ENCODE measurements at places on chromosomes 6 and 20. TPM values are rescaled to one million over a fixed set of nuclear protein-coding genes. Genes with fewer than 3 reads are reported as not detected.

The TPD52L2 gene
- 80.1 TPM for total RNA-seq

The OOEP gene
- total RNA-seq = not detected

The BPIFA2 gene
- not detected for total RNA-seq

The PPP1R16B gene
- total RNA-seq = 1.6 TPM

The RIN2 gene
- total RNA-seq = 5.5 TPM

The LBP gene
- total RNA-seq = not detected

The KIFC1 gene
- total RNA-seq = 93.9 TPM

The SLC25A27 gene
- total RNA-seq = 25.9 TPM

The SNX14 gene
- 95.2 TPM for total RNA-seq

The TTPAL gene
- 9.8 TPM for total RNA-seq

The HS3ST5 gene
- total RNA-seq = 0.34 TPM

The LTA gene
- total RNA-seq = not detected

The GATA5 gene
- total RNA-seq = 0.12 TPM

The CLPSL2 gene
- not detected for total RNA-seq

The NKX2-2 gene
- total RNA-seq = not detected

The ELOVL4 gene
- 17.2 TPM for total RNA-seq

The TFAP2D gene
- total RNA-seq = not detected

The WRNIP1 gene
- total RNA-seq = 25.3 TPM

The NT5DC1 gene
- total RNA-seq = 21.6 TPM

The APCDD1L gene
- not detected for total RNA-seq

The MATN4 gene
- 0.06 TPM for total RNA-seq

The KIF3B gene
- 16.8 TPM for total RNA-seq

The TRIM40 gene
- not detected for total RNA-seq

The GINS1 gene
- total RNA-seq = 51.4 TPM

The ULBP1 gene
- 0.40 TPM for total RNA-seq

The SIRPG gene
- not detected for total RNA-seq

The DUSP15 gene
- 0.45 TPM for total RNA-seq

The PI3 gene
- not detected for total RNA-seq

The GPR6 gene
- total RNA-seq = not detected

The ADGB gene
- total RNA-seq = not detected

The MOXD1 gene
- 2.3 TPM for total RNA-seq

The TMEM74B gene
- 4.2 TPM for total RNA-seq

The WFDC10B gene
- not detected for total RNA-seq

The AP5S1 gene
- 1.2 TPM for total RNA-seq

The MLN gene
- not detected for total RNA-seq

The XRN2 gene
- 239 TPM for total RNA-seq

The C6orf58 gene
- not detected for total RNA-seq

The ANGPT4 gene
- 0.06 TPM for total RNA-seq

The SIRPB2 gene
- not detected for total RNA-seq

The EYS gene
- 0.03 TPM for total RNA-seq

The STMND1 gene
- total RNA-seq = not detected

The SEL1L2 gene
- 2.5 TPM for total RNA-seq

The PAX1 gene
- not detected for total RNA-seq

The CCDC170 gene
- 0.06 TPM for total RNA-seq

The GSTA3 gene
- total RNA-seq = not detected

The NOL4L gene
- total RNA-seq = 11.9 TPM

The HCRTR2 gene
- not detected for total RNA-seq

The MCCD1 gene
- not detected for total RNA-seq

Measured in neural progenitor cell (in vitro differentiated cells).